Stimulated activated CD4-positive, alpha-beta T cell treated with anti-CD3 and anti-CD28 coated beads, Interleukin-12 subunit alpha, Interleukin-12 subunit beta, amount 100 ng/mL, for 4 hours (primary cell): ENCODE measurements at places on chromosomes 7 and 10.

GRCh38 chr10:108319434-108320222, 1155.1 kb upstream of the SORCS1 start:
- no peak for DNase-seq

DNA sequence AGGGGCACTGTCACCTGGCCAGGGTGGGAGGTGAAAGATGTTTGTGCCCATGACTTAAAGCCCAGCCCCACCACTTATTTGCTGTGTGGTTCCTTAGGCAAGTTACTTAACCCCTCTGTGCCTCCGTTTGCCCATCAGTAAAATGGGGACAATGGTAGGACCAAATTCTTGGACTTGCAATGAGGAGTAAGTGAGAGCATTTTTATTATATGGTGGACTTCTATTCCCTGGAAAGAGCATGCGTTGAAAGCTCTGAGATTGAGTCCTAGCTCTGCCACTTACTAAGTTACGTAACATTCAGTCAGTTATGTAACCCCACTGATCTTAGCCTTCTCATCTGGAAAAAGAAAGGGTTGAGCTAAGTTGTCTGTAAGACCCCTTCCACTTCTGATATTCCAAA, 18.8 kb downstream of the VSIR start:
- no peak for DNase-seq

- no peak for DNase-seq
Measured at GRCh38 chr10:59536167-59537014, 173.3 kb downstream of the SLC16A9 start.

- DNase-seq, result no peak
Measured at GRCh38 chr10:59561477-59562121, 148.1 kb downstream of the SLC16A9 start.

DNA sequence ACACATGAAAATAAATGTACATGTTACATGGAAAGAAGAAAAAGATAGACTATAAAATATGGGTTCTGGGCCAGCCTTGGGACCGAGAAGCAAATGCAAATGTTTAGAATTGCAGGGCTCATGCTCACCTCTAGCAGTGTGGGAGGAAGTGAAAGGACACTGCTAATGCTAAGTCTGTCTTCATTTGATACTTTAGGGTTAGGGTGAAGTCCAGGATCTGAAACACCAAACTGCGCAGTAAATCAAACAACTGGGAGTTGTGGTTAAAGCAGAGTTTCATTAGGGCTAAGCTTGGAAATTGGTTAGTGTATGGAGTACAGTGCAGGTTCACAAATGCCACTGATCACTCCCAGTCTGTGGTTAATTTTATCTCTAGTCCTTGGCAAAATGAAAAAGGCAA, 73.2 kb upstream of the PDK4 start:
- no peak for DNase-seq

DNA sequence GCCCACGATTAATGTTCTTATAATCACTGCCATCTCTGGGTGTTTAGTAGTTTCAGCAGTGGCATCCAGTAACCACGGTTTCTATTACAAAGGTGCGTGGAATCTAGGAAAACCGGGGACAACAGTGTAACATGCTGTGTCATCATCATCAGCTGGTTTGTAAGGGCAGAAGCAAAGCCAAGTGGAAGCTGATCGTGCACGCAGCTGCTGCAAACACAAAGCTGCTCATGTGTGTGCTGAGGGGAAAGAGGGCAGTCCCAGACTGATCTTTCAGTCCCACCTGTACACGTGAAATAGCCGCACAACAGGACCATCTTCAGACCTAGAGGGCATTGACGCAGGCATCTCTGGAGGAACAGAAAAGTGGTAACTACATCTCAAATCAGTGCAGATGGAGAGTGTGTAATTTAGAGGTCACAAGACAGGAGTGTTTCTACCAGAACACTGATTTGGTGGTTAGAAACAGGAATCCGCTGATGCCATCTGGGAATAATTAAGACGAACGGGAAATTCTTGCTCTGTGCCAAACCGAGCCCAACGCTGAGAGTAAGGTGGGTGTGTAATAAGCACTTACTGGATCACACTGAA, 13.4 kb downstream of the ANKRD16 start:
- DNase-seq, result no peak

DNA sequence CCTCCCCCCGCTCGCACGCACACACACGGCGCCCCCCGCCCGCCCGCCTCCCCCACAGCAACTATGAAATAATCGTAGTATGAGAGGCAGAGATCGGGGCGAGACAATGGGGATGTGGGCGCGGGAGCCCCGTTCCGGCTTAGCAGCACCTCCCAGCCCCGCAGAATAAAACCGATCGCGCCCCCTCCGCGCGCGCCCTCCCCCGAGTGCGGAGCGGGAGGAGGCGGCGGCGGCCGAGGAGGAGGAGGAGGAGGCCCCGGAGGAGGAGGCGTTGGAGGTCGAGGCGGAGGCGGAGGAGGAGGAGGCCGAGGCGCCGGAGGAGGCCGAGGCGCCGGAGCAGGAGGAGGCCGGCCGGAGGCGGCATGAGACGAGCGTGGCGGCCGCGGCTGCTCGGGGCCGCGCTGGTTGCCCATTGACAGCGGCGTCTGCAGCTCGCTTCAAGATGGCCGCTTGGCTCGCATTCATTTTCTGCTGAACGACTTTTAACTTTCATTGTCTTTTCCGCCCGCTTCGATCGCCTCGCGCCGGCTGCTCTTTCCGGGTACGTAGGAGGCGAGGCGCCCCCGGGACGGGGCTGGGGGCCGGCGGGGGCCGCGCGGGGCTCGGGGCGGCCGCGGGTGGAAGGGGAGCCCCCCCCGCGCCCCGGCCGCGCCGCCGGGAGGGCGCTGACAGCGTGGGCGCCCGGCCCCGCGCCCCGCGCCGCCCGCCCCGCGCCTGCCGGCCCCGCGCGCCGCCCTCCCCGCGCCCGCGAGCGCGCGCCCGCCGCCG, 441 bp downstream of the BMI1 start:
- peak; percentile 68 for DNase-seq

DNA sequence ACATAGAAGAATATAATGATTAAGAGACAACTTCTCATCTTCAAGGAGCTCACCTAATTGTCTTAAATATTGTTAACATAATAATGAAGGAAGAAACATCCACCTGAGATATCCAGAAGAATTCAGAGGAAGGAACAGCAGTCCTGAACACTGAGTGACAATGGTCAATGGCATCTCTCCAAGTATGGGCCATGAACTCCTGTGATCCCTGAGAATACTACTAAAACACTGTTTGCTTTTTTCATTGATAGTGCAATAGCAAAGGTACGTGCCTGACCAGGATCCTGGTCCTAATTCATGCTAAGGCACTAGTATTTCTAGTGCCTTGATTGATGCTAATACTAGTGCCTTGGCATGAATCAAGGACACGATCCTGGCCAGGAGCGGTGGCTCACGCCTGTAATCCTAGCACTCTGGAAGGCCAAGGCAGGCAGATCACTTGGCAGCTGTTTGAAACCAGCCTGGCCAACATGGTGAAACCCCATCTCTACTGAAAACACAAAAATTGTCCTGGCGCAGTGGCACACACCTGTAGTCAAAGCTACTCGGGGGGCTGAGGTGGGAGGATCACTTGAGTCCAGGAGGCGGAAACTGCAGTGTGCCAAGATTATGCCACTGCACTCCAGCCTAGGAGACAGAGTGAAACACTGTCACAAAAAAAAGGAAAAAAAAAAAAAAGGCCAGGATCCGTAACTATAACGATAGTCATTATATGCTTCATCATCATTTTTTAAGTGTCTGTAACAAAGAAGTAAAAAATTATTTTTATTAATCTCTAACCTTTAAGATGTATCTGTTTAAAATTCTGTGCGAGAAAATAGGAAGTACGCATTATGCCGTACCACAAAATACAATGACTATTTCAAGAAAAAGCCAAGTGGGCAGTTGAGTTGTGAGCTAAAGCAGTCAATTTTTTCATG, 49.1 kb downstream of the SRPK2 start:
- no peak for DNase-seq

DNA sequence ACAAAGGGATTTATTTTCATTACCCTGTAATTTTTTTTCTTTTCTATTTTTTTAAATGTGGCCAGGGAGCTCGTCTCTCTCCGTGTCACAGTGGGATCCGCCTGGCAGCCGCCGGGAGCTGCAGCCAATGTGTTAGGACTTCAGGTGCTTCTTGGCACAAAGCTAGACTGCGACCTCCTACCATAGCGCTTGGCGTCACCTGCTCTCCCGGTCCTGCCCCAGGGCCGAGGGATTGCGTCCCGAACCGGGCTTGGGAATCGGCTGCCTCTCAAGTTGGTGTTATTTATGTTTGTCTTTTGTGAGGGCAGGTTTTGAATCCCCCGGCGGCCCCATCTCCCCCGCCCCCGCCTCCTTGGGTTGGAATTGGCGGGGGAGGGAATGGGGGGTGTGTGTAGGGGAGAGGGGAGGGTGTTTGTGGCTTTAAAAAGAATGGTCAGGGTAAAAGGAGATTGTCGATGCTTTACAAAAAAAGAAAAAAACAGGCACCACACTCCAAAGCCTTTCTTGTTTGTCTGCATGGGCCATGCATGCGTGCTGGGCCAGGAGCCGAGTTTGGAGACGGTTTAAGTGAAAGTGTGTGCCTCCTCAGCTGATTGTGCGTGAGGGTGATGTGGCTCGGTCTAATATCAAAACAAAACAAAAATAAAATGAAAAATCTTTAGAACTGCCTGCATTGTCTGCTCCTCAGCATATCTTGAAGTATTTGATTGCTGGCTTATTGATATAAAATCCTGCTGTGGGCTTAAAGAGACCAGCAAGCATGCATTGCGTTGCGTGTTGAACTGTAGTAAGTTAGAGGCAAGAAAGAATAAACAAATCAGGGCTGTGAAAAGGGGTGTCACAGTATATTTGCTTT, 1.2 kb downstream of the PPP1R9A start:
- DNase-seq, result no peak

- no peak for DNase-seq
Measured at GRCh38 chr10:36489611-36490228, 635.7 kb upstream of the ANKRD30A start.

GRCh38 chr10:97000487-97001182, 168.5 kb downstream of the LCOR start:
- no peak for DNase-seq

- no peak for DNase-seq
Measured at GRCh38 chr10:132541129-132541528, 3.5 kb downstream of the INPP5A start.

GRCh38 chr7:137619181-137619580, 227.6 kb downstream of the DGKI start:
- no peak for DNase-seq

- no peak for DNase-seq
Measured at GRCh38 chr10:49645417-49645816, 31.6 kb downstream of the CHAT start.

- DNase-seq, result no peak
Measured at GRCh38 chr10:21171936-21172541, 274.9 kb upstream of the NEBL start.

- no peak for DNase-seq
Measured at GRCh38 chr7:81462672-81463071, 307.2 kb downstream of the HGF start.

DNA sequence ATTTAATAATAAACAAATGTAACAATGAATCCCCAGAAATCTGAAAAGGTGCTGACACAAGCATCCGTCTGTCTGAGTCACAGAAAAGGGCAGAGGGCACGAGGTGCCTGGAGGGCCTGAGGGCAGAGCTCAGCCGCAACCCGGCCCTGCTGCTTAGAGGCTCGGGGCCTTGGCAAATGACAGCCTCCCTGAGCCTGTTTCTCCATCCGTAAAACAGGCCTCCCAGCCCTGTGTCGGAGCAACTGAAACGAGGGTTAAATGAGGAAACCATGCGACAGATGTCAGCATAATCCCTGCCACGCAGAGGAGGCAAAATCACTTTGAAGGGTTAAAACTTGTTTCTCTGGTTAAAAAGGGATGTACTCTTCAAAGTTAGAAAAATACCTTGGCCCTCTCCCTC, 24.9 kb downstream of the NUDT1 start:
- no peak for DNase-seq

DNA sequence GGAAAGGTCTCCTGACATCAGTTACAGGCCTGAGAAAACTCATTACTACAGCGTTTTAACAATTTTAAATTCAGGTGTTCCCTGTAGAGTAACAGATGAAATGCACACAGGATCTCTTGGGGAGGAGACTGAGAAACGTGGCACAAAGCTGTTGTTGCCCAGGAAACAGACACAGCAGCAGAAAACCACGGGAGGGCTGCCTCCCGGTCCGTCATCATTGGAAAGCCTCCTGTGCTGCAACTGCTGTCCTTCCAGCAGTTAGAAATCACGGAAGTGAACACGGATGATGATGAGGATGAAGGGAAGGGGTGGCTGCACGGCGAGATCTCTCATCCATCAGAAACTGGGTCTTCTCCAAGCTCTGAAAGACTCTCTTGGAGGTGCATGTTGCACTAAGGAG, 94.6 kb upstream of the RNF32 start:
- DNase-seq, result no peak

- DNase-seq, result no peak
Measured at GRCh38 chr10:75070961-75071428, 40.5 kb upstream of the SAMD8 start.

DNA sequence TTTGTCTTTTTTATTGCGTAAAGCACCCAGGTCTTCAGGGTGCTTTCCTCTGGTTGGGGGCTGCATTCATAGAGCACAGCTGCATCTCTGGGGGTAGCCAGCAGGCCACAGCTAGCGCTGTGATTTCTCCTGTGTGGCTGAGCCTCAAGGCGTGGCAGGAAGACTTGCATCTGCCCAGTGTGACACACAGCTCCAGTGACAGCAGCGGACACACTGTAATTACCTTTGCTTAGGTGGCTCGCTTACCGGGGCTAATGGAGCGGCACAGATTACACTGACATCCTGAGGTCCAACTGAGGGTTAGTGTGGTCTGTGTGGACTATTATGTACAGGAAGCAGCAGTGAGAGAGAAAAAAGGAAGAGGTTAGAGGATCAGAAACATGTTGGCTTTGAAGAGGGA, 27.1 kb downstream of the ABCB4 start:
- DNase-seq, result no peak

DNA sequence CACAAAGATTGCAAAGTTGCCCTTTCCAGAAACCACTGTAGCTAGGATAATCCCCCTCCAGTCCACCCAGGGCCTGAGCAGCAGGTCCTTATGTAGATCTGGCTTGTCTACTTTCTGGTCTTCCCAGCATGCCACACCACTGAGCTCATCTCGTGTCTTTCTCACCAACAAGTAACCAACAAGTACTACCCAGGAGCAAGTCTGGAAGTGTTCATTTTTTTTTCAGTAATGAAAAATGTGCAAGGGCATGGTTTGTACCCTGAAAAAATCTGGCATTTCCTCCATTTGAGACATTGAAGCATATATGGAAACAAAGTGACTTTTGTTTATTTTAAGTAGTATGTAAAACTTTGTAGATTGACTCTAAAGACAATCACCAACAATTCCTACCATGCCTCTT, 120.8 kb downstream of the INHBA start:
- no peak for DNase-seq

DNA sequence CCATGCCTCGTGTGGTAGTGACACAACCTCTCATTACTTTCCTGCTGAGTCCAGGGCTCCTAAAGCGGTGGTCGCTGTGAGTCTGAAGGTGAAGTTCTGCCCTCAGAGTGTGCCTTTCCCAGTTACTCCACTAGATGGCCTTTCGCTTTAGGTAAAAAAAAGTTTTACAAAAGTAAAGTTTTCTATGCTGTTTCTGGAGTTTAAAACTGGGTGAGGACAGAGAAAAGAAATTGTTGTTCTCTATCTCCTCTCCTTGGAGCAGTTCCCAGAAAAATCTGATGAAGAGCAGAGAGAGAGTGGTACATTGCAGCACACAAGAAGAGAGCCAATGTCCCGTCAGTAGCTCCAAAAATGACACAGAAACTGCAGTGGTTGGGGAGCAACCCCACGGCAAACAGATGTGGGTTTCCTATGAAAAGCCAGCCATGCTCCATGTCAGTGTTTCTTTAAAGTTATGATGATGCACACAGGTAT, 257.1 kb downstream of the GLI3 start:
- DNase-seq, result no peak
